ENCODE measurements at places on chromosomes 5 and 9. TPM values are rescaled to one million over a fixed set of nuclear protein-coding genes. Genes with fewer than 3 reads are reported as not detected.

DNA sequence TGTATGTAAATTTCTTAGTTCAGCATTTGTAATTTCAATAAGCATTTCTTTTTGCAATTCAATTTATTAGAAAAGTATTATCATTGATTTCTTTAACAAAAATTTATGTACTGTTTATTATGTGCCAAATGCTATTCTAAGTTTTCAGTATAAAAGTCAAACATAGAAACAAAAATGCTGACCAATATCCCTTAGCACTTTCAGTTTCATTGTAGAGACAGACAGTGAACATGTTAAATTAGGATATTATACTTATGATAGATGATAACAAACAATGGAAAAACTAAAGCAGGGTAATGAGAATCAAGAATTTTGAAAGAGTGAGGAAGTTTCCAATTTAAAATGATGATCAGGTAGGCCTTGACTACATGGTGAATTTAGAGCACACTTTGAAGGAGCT lies 1106.0 kb downstream of the TAF11L14 start:
- no peak for DNase-seq

- DNase-seq, result no peak
These were observed 574.3 kb downstream of the PRR16 start for GRCh38 chr5:121038438-121038837.

The CFAP157 gene
- not detected for total RNA-seq

DNA sequence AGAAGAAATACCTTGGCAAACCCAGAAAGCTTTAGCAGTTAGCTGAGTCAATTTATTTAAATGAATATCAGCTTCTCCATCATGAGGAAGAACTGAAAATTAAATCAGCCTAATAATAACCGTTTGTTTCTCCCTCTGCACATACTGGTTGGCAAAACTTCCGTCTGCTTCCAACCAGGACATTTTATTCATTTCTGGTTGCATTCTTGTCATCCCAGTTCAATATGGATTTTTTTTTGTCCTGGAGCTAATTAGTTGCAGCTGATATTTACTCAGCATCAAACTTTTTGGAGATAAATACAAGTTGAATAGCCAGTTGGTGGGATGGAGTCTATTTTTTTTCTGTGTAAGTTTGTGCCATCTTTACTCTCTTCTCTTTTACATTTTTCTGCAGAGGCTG lies 126.5 kb upstream of the GDNF start:
- DNase-seq, result no peak

The CCDC112 gene
- 4.6 TPM for total RNA-seq

The FCN2 gene
- total RNA-seq, result not detected

The LECT2 gene
- not detected for total RNA-seq

- peak; percentile 44 for DNase-seq
These were observed at the start of gene PCDHGB2 for GRCh38 chr5:141359790-141360426. Gene PCDHGB2 (plus strand): TSS chr5:141359994. CDS start chr5:141360136, 142 bp downstream.

DNA sequence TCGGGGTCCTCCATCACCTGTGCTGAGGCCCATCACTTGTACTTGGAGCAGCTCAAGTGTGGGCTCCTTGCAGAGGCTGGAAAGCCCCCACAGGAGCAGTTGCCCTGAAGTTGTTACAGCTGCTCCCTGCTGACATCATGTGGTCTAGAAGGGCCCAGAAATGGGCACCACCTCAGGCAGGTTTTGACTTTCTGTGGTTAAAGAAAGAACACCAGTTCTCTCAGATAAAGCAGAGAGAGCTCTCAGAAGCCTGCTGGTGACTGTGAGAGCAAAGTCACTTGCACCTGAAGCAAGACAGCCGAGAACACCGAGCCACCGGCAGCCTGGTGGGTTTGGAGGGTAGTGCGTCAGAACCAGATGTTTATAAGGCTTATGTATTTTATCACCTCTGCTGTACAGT lies 70.4 kb downstream of the MVB12B start:
- DNase-seq, result no peak

- no peak for DNase-seq
These were observed 197.0 kb downstream of the SYK start for GRCh38 chr9:90998573-90998972.

- no peak for DNase-seq
These were observed 236.7 kb upstream of the PCSK5 start for GRCh38 chr9:75653750-75654149.

DNA sequence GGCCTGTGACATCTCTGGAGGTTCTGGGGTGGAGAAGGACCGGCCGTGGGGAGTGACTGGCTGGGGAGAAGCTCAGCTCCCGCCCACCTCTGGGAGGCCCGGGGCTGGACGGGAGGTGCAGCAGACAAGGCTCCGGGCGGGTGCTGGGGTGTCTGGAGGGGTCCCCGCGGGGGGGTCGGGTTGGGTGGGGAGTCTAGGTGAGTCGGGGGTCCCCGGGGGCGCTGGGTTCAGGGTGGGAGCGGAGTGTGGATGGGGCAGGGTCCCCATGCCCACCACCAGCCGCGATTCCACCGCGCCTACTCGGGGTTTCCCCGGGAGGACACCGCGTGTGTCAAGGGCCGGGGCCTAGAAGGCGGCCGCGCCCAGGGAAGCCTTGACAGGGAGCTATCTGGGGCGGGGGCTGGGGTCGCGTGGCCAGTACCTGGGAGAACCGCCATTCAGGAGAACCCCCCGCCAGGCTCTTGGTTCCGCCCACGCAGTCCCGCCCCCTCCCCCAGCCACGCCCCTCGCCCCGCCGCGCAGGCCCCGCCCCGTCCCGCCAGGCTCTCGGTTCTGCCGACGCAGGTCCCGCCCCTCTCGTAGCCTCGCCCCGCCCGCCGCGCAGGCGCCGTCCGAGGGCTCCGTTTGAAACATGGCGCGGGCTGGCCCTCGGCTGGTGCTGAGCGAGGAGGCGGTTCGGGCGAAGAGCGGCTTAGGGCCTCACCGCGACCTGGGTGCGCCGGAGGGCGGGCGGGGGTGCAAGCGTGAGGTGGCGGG lies at the start of gene CEP72:
Gene CEP72, plus strand, starts transcription at position 610 of the 756 bp plus-strand sequence. Its CDS starts 22 bp downstream, at position 632.
- peak; percentile 96 for DNase-seq

The MRRF gene
- total RNA-seq, result 30.8 TPM

GRCh38 chr5:175813943-175814630 lies 57.3 kb upstream of the CPLX2 start:
- DNase-seq, result no peak

The ANKRD18A gene
- total RNA-seq, result not detected

DNA sequence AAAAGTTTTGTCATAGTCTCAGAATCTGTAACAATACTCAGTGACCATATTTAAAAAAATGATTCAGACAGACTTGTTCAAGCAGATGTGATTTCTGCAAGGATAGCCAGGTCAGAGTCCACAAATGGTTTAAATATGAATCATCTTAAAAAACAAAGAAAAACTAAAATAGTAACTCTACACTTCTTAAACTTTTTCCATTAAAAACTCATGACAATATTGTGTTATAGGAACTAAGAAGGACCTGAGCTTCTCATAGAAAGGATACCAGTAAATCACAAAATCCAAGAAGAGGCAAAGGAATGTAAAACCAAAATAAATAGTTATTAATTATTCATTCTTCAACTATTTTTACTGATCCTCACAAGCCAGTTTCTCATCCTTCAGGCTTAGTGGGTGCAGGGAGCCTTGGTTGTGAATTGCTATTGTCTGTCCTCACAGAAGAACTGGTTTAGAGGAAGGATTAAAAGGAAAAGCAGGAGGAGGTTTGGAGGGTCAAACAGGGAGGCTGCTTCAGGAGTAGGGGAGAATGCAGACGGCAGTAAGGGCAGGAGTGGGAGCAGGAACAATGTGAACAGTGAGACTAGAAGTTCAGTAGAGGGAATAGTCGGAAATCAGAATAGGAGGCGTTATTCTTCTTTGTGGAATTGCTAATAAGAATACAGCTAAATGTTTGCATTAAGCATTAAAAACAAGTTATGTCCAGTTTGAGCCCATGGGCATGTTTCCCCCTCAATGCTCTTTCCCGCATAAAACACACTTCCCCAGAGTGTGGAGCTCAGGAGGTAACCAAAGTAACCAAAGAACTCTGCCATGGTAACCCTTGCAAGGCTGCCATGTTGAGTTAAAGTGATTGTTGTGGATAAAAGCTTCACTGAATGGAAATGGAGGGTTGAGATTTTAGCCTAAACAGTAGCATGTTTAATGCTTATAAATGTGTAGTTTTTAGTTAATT lies 110.7 kb downstream of the CCDC192 start:
- DNase-seq, result peak; percentile 87

- no peak for DNase-seq
These were observed 38.9 kb downstream of the EFNA5 start for GRCh38 chr5:107631805-107632362.

The PCDHB11 gene
- 0.38 TPM for total RNA-seq

The PLEKHG4B gene
- total RNA-seq, result not detected

GRCh38 chr5:151038801-151039238 lies 18.4 kb downstream of the GPX3 start:
- peak; percentile 81 for DNase-seq

DNA sequence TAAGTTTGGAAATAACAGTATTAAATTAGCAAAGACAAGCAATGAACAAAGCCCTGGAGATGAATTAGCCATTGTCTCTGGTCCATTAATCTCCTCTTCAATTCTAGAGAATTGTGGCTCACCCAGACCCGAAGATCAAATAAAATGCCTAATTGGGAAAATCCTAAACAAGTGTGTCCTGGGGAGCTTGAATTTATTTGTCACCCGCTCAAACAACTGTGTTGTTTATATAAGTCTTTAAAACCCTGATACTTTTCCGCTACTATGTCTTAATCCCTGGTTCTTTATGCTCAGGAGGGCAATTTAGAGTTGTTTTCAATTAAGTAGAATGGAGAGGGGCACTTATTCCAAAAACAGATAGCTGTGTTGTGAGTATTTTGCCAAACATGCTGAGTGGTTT lies 128.4 kb downstream of the ANXA1 start:
- DNase-seq, result no peak

The SPATA31C1 gene
- total RNA-seq, result not detected

DNA sequence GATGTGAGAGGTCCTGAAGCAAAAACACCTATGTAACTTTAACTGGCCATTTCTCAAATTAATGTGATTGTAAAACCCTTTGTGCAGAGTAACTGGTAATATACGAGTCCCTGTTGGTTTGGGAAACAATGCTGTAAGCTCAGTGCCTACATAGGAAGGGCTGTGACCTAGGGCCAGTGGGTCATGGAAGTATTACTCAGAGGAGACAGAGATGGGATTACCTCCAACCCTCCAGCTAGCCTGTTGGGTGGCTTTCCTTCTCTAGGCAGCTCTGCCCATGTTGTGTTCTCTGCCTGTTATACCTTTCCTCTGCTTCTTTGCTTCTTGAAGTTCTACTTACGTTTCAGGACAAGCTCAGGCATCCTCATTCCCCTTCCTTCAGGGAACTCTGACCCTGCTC lies 294.8 kb upstream of the RFX3 start:
- DNase-seq, result no peak

GRCh38 chr5:137282216-137282615 lies 216.9 kb downstream of the SPOCK1 start:
- no peak for DNase-seq

GRCh38 chr5:128539038-128539429 lies 989 bp upstream of the FBN2 start:
- peak; percentile 32 for DNase-seq

GRCh38 chr5:94658272-94658671 lies 39.8 kb downstream of the SLF1 start:
- DNase-seq, result no peak

The ACOT12 gene
- not detected for total RNA-seq

DNA sequence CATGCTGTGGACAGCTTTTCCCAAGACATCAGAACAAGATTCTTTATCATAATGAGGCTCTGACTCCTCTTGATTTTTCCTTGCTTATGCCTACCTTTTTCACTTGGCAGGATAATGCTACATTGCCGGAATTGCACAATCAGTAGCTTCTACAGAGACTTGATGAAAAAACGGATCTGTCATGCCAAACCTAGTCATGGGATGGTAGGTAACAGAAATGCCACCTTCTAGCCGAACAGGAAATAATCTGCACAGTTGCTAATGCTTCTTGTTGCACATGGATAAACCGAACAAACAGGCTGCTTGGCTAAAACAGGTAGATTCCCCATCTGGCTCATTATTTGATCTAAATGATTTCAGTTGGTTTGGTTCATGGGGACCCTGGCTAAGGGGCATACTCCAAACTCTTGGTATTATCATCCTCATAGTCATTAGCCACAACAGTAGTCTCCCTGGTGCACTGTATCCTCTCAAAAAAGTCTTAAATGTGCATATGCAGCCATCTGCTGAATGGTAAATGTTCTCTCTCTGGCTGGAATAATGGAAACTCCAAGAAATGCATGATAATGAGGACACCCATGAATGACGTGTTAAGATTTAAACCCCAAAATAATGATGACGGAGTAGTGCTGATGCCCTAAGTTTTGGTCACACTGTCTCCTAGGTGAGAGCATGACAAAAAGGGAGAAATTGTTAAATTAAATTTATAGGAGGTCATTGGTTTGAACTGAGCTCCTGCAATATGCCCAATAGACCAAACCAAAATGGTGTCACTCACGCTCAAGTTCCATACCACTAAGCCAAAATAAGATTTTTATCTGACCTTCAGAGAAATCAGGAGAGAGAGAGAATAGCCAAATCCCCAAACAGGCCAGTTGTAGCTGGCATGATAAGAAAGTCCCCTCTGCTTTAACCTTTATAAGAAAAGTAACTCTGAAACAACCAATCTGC lies 47.0 kb downstream of the RAPGEF1 start:
- DNase-seq, result no peak

DNA sequence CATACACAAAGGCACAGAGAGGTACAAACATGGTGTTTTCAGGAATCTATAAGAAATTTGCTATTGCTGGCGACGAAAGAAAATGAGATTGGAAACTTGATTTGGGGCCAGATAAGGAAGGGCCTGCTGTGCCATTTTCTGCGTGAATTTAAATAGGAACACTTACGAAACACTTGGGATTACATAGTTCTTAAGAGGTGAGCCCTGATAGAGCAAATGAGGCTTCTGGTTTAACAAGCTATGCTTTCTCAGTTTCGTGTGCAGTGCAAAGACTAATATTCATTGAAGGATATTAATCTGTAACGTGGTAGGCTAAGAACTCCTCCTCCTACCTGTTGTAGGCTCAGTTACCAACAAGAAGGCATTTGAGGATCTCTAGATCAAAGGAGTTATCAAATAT lies 93.1 kb downstream of the CDK5RAP2 start:
- no peak for DNase-seq

The CDHR2 gene
- not detected for total RNA-seq

- DNase-seq, result no peak
These were observed 23.8 kb downstream of the TRPM3 start for GRCh38 chr9:71097671-71098070.

The AOPEP gene
- total RNA-seq, result 90.0 TPM

Data from GM23248 (cell line).